WERI-Rb-1 (cell line): ENCODE measurements at places on chromosomes 3 and 15.

DNA sequence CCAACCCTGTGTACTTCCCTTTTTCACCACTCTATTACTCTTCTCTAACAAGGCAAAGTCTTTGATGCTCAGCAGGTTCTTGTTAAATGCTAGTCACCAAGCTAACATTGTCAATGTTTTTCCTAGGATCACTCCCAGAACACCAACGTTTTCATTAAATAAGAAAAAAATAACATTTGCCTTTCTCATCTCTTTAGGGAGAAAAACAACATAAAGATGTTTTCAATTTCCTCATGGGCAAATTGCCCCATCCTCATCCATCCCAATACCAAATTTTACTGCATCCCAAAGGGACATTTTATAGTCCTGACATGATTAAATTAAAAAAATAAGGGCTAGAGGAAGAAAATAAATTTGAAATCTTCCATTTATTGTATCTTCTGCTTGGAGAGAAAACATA is 106.5 kb downstream of the SUCNR1 start:
- no peak for DNase-seq

DNA sequence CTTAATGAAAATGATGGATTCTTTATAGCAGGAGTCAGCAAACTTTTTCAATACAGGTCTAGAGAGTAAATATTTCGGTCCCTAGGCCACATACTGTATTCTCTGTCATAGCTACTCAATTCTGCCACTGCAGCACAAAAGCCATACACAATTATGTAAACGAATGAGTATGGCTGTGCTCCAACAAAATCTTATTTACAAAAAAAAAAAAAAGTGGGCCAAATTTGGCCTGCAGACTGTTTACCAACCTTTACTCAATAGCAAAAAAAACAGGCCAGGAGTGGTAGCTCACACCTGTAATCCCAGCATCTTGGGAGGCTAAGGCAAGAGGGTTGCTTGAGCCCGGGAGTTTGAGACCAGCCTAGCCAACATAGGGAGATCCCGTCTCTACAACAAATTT is 41.1 kb downstream of the TTBK2 start:
- no peak for DNase-seq

- no peak for DNase-seq
Measured at GRCh38 chr3:125645616-125646015, 50.3 kb upstream of the OSBPL11 start.

DNA sequence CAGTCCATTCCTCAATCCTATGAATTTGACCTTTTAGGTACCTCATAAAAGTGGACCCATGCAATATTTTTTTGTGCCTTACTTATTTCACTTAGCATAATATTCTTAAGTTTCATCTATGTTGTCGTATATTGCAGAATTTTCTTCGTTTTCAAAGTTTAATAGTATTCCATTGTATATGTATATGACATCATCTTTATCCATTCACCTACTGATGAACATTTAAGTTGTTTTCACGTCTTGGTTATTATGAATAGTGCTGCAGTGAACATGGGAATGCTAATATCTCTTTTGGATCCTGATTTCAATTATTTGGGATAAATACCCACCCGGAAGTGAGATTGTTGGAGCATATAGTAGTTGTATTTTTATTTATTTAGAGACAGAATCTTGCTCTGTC is 65.1 kb downstream of the AP4E1 start:
- DNase-seq = no peak

GRCh38 chr3:10857235-10857634 is 41.2 kb downstream of the SLC6A11 start:
- no peak for DNase-seq

GRCh38 chr3:35602395-35602936 is 36.9 kb upstream of the ARPP21 start:
- no peak for DNase-seq

GRCh38 chr3:160106905-160107861 is 118.0 kb upstream of the C3orf80 start:
- no peak for DNase-seq
